ENCODE measurements at places on chromosomes 13 and 19. TPM values are rescaled to one million over a fixed set of nuclear protein-coding genes. Genes with fewer than 3 reads are reported as not detected.

DNA sequence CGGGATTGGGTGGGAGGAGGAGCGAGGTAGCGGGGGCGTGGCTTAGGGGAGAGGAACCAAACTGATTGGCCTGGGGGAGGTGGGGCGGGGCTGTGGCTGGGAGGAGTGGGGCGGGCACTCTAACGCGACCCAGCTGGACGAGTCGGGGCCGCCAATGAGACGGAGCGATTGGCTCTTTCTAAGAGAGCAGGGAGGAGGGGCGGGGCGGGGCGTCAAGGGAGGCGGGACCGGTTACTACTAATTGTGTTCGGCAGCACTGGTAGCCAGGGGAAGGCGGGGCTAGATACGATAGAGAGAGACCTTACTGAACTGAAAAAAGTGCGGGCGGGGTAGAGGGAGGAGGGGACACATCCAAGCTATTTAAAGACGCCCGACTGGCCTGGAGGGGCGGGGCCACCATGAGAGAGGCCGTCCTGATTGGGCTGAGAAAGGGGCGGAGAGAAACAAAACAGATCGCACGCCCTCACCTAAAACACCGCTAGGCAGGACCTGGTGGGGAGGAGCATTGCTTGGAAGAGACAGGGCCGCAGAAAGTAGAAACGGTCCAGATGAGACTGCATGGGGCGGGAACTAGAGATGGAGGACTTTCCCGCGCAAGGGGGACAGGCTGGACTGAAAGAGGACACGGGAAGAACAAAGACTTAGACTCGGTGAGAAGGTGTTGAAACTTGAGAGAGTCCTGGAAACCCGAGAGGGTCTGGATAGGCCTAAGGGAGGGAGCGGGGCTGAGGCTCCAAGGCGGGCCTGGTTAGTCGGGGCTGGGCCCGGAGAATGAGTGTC, at the start of gene KCNC3:
Gene KCNC3 (minus strand): TSS at position 232 of the 780 bp plus-strand sequence. CDS start 295 bp downstream, outside the sequence.
- DNase-seq = peak; percentile 89
- H3K27me3 ChIP-seq = peaks cover 52% of the 10 kb centered on the region

DNA sequence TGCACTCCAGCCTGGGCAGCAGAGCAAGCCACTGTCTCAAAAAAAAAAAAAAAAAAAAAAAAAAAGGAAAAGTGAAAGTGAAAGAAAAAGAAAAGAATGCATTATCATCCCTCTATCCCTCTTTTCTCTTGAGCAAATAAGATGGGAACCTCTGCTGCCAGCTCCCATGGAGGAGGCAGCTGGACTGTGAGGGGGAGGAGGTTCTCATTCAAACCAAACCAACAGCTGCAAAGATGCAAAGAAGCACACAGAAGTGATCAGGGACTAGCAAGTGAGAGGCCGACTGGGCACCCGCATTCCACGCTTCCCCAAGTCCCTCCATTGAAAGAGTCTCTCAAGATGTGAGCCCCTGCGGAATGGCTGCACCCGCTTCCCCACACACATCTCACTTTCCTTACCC, 63.5 kb downstream of the TSHZ3 start:
- no peak overlapping the region for H3K27ac ChIP-seq
- DNase-seq = no peak
- H3K4me3 ChIP-seq = no peak overlapping the region
- H3K36me3 ChIP-seq = no peaks in the 10 kb centered on the region
- H3K4me1 ChIP-seq = peaks cover 3% of the 10 kb centered on the region

DNA sequence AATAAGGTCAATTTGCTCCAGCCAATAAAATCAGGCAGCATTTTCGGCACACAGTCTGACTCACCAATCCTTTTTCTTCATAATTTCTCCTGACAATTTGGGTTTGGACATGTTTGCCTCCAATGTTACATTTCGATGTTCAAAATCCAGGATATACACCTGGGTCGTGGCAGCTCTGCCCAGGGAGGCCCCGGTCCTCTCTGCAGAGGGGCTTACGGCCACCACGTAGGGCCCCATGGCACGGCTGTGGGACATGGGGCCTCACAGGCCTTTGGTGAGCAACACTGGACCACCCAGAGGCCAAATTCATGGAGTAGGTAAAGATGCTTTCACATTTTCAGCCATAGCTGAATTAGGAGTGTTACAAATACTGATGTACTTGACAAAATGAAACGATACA, 25.4 kb downstream of the IRS2 start:
- peaks cover 11% of the 10 kb centered on the region for H3K4me1 ChIP-seq
- DNase-seq = no peak
- no peak overlapping the region for H3K4me3 ChIP-seq

GRCh38 chr13:39326469-39327171, 276.4 kb downstream of the LHFPL6 start:
- no peaks in the 10 kb centered on the region for H3K36me3 ChIP-seq
- H3K27ac ChIP-seq = no peak overlapping the region
- H3K27me3 ChIP-seq = peaks cover 4% of the 10 kb centered on the region
- H3K4me1 ChIP-seq = no peaks in the 10 kb centered on the region

LRRC4B gene
- total RNA-seq = not detected

- DNase-seq = no peak
- H3K27ac ChIP-seq = peak overlapping the region; percentile 22
- H3K4me1 ChIP-seq = peaks cover 20% of the 10 kb centered on the region
- no peaks in the 10 kb centered on the region for H3K27me3 ChIP-seq
Observed at GRCh38 chr19:48206397-48207093, 36.1 kb downstream of the ZSWIM9 start.

IGLON5 gene
- not detected for total RNA-seq

KRTDAP gene
- total RNA-seq = not detected

DNA sequence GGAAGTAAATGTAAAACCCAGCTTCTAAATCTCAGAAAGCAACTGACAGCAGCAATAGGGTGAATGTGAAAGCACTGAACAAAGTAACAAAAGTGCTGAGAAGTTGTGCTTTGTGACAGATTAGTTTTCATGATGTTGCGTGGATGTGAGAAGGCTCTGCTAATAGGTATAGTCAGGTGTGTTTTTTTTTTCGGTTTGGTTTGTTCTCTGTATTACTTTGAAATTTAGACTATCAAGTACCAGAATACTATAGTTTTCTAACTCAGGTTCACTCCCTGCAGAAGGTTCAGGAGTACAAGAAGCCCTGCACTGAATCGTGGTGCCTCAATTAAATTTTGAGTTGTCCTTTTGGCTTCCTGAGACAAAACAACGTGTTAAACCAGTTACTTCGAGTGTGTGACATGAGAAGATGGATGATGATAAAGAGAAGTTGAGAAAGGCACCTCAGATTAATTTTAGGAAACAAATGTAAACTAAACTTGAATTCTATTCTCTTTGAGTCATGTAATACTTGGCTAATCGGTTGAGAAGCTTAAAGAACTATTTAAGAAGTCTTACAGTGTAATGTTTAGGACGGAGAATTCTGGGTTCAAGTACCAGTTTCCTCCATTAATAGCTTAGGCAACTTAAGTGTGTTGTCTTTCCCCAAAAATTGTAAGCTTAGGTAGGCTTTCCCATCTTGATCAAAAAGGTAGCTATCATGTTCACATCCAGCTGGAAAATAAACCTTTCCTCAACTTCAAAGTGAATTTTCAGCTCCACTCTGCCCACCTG, 10.3 kb downstream of the MIR17HG start:
- H3K27me3 ChIP-seq = no peaks in the 10 kb centered on the region
- H3K27ac ChIP-seq = no peak overlapping the region
- no peak overlapping the region for H3K4me3 ChIP-seq
- peaks cover 27% of the 10 kb centered on the region for H3K36me3 ChIP-seq

DNM2 gene
- total RNA-seq = 249 TPM
